ENCODE measurements at places on chromosomes 1 and 21.

GRCh38 chr1:59020151-59020997, 236.5 kb upstream of the JUN start:
- DNase-seq: peak; percentile 72

GRCh38 chr1:90850181-90850897, 133.2 kb upstream of the BARHL2 start:
- no peak for DNase-seq

DNA sequence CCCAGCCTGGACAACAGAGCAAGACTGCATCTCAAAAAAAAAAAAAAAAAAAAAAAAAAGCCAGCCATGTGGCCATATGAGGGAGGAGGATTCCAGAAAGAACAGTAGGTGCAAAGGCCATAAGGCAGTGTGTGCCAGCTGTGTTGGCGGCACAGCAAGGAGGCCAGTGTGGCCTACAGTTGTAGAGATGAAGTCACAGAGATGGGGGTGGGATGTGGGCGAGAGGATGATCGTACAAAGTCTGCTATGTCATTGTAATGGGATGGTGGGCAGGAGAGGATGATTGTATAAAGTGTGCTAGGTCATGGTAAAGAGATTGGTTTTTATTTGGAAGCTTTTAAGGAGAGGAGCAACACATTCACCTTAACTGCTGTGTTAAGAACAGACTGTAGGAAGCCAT, 9.8 kb upstream of the CR1 start:
- DNase-seq: no peak

DNA sequence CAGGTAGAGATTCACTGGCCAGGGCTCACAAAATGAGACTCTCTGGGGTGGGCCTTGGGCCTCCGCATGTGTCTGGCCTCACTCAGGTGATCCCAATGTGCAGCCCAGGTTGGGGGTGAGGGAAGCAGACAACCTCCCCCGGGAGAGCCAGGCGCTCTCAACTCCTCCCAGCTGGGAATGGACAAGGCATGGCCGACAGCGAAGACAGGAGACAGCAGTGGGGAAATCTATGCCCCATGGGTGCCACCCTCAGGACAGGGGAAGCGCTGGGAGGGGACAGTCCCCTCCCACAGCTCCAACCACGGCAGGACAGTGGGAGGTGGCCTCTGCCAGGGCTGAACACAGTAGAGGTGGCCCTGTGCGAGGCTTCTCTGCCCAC, 47.7 kb downstream of the PRDM15 start:
- DNase-seq: no peak
